ENCODE measurements at places on chromosomes 6 and 20. TPM values are rescaled to one million over a fixed set of nuclear protein-coding genes. Genes with fewer than 3 reads are reported as not detected.

The KIF13A gene
- total RNA-seq: 33.0 TPM

DNA sequence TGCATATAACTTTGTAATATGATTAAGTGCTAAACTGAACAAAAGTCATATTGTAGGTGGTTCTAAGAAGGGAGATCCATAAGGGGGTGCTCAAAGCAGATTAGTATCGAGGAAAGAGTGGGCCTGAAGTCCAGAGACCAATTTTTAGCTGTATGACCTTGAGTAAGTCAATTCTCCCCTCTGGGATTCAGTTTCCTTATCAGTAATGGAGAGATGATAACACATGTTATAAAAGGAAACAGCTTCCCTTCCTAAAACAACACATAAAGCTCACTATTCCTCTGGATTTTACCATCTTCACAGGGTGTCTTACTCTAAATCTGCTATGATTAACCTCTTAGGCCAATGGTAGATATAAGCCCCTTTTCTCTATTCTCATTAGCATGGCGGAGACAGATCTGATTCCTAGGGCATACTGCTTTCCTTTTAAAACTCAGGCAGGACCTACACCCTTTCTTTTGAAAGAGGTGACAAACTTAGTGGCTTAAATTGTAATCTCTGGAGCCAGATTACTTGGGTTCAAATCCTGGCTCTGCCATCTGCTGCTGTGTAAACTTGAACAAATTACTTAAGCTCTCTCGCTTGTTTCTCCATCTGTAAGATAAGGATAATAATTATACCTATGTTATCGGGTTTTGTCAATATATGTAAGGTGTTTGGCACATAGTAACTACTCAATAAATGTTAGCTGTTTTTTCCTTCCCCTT lies 39.5 kb downstream of the ACSS2 start:
- DNase-seq: no peak

- DNase-seq: no peak
These were observed 169.8 kb downstream of the ANKRD60 start for GRCh38 chr20:58058421-58059259.

DNA sequence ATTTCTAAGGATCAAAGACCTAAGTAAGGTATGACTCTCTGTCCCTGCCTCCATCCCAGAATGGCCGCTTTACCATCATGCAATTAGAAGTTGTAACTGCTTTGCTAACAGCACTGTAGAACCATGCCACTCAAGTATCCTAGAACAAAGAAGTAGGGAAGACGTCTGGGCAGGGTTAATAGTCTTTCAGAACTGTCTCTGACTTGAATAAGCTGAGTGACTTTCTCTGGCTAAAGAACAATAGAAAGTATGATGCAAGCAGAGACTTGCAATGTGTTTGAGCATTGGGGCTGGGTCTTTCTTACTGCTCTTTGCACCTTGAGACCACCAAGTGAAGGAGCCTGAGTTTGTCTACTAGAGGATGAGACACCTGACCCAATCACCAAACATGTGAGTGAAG lies 279.6 kb upstream of the JAG1 start:
- DNase-seq: no peak

DNA sequence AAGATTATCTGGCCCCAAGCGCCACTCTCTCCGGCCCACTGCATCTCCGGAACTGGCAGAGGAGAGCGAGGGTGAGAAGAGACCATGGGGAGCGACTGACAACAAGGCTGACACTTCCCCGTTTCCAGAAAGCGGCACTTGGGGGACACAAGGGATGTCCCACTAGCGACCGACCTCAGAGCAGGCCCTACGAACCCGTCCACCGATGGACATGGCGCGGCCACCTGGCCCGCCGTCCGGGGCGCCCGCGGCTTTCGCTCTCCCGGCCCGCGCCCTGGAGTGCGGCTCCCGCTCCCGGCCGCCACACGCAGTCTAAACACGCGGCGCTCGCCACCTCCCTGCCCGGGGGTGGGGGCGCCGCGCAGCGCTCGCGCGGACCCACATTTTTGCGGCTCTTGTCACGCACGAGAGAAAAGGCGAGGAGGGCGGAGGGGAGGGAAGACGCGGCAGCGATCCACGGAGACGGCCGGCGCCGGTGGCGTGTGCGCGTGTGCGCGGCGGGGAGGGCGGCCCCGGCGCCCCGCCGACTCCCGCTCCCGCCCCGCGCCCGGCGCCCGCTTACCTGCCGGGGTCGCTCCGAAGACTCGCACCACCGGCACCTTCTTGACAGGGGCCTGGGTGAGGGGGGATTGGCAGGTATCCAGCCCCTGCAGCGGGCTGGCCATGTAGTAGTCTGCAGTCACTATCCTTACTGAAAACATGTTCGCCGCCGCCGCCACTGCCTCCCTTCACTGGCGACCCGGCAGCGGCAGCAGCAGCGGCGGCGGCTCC lies 645 bp downstream of the REV3L start:
- peak; percentile 56 for DNase-seq

- no peak for DNase-seq
These were observed 12.8 kb downstream of the NHSL1 start for GRCh38 chr6:138486249-138487101.

DNA sequence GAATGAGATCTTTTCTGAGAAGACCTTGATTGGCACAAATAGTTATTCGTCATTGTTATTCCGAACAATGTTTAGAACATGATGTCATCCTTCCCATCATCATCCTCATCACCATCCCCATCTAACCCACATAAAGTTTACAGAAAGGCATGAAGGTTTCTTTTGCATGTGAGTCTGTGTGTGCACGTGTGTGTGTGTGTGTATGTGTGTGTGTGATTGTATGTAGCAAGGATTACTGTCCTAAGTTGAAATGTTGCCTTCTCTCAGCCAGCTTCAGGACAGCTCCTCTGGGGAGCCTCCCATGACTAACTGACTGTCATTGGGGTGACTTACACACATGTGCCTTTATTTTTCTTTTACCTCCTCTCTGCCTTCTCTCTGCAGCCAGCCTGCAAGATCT lies 113.5 kb downstream of the SLC22A3 start:
- no peak for DNase-seq

DNA sequence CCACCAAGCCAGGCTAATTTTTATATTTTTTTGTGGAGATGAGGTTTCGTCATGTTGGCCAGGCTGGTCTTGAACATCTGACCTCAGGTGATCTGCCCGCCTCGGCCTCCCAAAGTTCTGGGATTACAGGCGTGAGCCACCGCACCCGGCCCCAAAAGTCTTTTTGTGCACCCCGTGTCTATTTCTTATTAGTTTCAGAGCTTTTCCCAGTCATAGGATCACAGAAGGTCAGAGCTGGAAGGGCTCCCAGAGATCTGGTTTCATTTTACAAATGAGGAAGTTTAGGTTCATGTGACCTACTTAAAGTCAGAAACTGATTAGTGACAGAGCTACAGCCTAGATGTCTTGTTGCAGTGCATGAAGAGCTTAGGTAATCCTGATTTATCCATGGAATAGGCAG lies 1.6 kb upstream of the OGFRL1 start:
- DNase-seq: peak; percentile 34

- peak; percentile 30 for DNase-seq
These were observed 14.7 kb upstream of the ZNF831 start for GRCh38 chr20:59148701-59149493.

The WFDC2 gene
- 72.6 TPM for total RNA-seq

The PACSIN1 gene
- total RNA-seq: not detected

The STX16 gene
- total RNA-seq: 30.4 TPM

The DNMT3B gene
- total RNA-seq: 17.0 TPM

GRCh38 chr6:63537201-63537958 lies 34.9 kb upstream of the LOC128125822 start:
- DNase-seq: no peak

- no peak for DNase-seq
These were observed 100.8 kb downstream of the CAP2 start for GRCh38 chr6:17494177-17494576.

DNA sequence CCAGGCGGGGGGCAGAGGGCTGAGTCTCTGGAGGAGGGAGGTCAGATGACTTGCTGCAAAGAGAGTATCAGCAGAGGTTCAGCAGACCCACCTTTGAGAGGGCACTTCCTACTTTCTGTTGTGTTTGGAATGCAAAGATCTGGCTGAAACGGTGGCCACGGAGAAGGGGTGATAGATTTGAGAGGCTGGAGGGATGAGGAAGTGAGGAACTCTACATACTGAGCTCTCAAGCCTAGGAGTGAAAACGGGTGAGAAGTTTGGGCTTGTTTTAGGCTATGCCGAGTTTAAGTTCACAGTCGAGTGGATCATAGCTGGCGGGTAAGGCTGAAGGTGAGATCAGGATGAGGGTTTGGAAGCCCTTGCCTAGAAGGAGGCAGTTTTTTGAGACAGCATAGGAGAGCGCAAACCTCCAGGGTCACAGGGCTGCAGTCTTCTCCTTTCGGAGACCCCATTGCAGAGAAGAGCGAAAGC lies 477 bp upstream of the ITPA start:
- no peak for DNase-seq

GRCh38 chr6:31299511-31299910 lies 27.6 kb upstream of the HLA-C start:
- no peak for DNase-seq

The SYNDIG1 gene
- not detected for total RNA-seq

The ZC3H12D gene
- 1.1 TPM for total RNA-seq

DNA sequence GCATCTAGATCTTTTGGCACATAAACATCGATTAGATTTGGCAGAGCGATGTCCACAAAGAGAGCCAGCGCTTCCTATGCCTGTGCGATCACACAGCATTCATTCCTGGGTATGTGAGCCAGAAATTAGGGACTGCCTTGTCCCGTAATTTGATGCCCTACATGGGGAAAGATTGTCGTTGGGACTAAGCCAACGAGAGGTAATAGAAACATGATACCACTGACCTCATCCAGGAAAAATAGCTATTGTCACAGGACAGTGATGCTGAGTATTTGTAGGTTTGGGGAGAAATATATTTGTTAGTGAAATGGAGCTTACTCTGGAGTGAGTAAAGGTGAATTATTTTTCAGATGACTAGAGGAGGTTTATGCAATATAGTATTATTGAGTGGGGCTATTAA lies 154.0 kb downstream of the TSHZ2 start:
- DNase-seq: peak; percentile 23

DNA sequence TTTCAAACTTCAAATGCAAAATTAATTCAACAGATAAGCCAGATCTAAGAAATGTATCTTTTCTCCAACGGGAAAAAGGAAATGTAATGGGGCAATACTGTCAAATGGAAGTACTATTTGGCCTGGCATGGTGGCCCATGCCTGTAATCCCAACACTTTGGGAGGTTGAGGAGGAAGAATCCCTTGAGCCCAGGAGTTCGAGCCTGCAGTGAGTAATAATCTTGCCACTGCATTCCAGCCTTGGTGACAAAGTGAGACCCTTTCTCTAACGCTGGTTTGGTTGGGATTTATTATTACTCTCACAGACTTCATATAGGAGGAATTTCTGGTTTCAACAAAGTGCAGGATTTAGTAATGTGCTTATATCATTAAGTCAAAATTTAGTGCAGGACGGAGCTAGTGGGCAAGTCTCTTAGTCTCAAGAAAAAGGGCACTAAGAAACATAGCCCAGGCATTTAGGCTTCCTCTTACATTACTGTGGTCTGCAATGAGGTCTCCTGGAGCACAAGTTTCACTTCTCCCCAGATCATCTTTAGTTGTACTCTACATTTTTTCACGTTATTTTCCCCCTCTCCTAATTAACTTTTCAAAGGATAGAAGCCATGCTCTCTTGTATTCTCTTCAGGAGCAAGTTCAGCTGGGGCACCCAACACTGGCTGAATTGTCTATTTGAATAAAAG lies 23.1 kb downstream of the TRIM27 start:
- DNase-seq: no peak

Measured in stomach (tissue), 19 donors.